Calu3 (cell line): ENCODE measurements at places on chromosomes 2 and 18. TPM values are rescaled to one million over a fixed set of nuclear protein-coding genes. Genes with fewer than 3 reads are reported as not detected.

DNA sequence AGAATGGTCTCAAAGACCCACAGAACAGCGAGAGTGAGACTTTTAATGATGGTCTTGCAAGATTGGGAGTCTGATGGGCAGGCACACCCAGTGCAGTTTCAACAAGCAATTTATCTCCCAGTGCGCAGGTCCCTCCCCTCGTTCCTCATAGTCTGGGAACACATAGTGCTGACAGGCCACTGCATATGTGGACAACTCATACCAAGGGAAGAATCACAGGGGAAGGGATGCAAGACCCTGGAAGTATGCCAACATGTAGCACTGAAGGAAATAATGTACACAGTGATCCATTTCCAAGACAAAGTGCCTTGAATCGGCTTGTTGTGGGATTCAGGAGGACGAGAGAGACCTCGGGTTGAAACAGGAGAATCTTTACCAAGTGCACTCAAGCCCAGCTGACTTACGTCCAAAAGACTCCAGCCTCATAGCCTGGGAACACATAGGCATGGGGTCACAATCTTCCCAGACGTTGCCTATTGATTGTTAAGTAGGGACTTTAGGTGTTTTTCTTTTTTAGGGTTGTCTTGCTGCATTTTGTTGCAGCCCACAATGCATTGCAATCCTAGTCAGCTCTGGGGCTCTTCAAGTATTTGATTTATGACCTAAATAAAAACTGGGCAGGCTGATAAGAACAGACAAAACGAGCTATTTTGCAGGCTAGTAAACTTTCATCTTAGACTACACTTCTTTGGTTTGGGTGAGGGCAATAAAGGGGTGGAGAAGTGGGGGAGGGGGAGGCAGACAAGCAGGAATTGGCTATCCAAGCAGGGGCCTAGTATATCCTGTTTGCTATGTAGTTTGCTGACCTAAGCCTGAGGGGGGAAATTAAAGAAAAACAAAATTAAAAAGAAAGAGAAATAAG is 24.7 kb upstream of the SERPINB5 start:
- no peaks in the 10 kb centered on the region for H3K36me3 ChIP-seq
- no peak overlapping the region for H3K27ac ChIP-seq
- H3K4me1 ChIP-seq = peaks cover 40% of the 10 kb centered on the region
- no peak for DNase-seq

DNA sequence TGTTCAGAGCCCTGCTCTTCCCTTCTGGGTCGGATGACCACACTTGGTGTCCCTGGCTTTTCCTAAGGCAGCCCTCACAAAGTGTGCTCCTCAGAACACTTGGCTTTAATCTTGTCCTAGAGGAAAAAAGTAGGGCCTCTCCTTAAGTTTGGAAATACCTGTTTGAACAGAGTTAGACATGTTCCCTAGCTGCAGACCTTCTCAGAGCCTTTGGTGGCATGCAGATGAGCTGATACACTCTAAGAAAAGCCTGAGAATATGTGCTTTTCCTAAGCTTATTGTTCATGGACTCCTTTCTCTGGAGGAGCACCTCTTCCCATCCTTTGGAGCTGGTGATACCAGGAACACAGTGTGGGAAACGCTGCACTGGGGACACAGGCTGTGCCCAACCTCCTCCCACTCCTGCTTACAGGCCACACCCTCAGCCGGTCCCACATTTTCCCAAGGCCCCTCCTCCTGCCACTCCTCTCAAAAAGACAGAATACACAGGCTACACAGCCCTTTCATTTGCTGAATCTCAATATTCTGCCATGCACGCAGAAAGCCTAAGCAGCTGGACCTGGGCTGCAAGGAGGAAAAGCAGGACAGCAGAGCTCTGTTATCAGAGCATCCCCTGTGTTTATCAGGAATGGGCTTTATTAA is 443.6 kb downstream of the NBAS start:
- no peak overlapping the region for H3K27ac ChIP-seq
- H3K4me1 ChIP-seq = no peaks in the 10 kb centered on the region
- H3K36me3 ChIP-seq = no peaks in the 10 kb centered on the region
- H3K4me3 ChIP-seq = no peak overlapping the region

The ANKRD36 gene
- total RNA-seq = 24.9 and 29.3 TPM in 2 replicates

The ELOA2 gene
- total RNA-seq = not detected in 2 replicates

The HOXD4 gene
- not detected in 2 replicates for total RNA-seq

The TUBB6 gene
- total RNA-seq = 25.7 and 34.5 TPM in 2 replicates

- H3K36me3 ChIP-seq = no peaks in the 10 kb centered on the region
- peak overlapping the region; percentile 68 for H3K27ac ChIP-seq
- no peaks in the 10 kb centered on the region for H3K27me3 ChIP-seq
These were observed 378.6 kb upstream of the CWC22 start for GRCh38 chr2:180385601-180386201.

- no peaks in the 10 kb centered on the region for H3K27me3 ChIP-seq
- H3K27ac ChIP-seq = peak overlapping the region; percentile 54
- H3K36me3 ChIP-seq = peaks cover 7% of the 10 kb centered on the region
- no peak overlapping the region for H3K4me3 ChIP-seq
- no peak for DNase-seq
These were observed 57.9 kb downstream of the FAM171B start for GRCh38 chr2:186751790-186752189.

- peaks cover 5% of the 10 kb centered on the region for H3K36me3 ChIP-seq
- H3K27me3 ChIP-seq = peaks cover 52% of the 10 kb centered on the region
- H3K27ac ChIP-seq = no peak overlapping the region
- no peak for DNase-seq
- H3K4me1 ChIP-seq = peaks cover 25% of the 10 kb centered on the region
These were observed 109.0 kb downstream of the COL6A3 start for GRCh38 chr2:237304763-237305514.

DNA sequence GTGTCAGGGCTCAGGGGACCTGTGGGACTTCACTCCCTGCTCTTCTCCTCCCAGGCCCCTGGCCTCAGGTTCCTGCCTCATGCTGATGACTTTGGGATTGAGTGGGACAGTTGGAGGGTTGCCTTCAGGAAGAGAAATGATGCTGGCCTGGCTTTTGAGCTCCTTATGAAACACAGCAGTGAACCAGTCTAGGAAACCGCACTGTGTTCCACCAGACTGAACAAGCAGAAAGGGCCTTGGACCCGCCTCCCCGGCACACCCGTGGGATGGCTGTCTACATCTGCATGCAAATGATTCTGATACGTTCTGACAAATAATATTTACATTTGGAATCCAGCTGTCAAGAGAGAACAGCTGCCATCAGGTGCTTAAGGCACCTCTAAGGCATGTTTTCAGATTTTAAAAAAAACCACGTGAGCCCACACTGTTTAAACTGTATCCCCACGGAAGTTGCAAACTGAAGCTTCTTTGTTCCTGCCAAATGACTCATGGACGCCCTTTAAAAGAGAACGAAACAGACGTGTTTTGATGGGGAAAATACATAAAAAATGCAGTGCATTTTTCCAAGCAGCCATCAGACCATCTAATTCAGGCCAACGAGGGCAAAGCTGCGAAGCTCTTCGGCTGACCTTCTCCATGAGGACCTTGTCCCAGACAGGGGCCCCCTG is 27.6 kb upstream of the ASAP2 start:
- H3K4me3 ChIP-seq = peak overlapping the region; percentile 55
- peaks cover 54% of the 10 kb centered on the region for H3K4me1 ChIP-seq
- H3K36me3 ChIP-seq = peaks cover 39% of the 10 kb centered on the region

The GALR1 gene
- total RNA-seq = not detected in 2 replicates

The SDC1 gene
- total RNA-seq = 118 and 136 TPM in 2 replicates

DNA sequence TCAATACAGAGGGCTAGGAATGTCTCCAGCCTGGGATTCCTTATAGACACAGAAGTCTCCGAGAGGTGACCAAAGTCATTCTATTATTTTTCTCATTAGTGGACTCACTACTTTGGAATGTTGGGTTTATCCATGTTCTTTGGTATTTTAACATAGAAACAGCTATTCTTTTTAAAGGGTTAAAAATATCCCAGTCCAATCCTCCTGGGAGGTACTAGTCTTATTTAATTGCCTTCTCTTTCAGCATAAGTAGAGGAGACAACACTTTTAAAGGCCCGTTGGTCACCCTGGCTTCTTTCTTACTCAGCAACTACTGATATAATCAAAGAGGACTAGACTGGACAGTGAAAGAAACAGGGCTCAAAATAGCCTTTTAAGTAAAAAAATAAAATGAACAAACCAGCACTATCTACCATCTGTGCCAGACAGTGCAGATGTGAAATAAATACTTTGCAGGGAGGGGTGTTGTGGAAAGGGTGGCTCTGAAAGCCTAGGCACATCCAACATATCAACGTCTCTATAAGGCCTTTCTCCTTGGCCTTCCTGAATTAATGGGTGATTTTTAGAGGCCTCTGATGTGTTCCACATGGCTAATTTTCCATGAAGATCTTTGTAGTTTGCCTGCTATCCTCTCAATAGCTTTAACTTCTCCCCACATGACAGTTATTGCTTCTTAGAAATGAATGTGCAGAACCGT is 334.4 kb upstream of the THUMPD2 start:
- DNase-seq = no peak
- H3K27ac ChIP-seq = no peak overlapping the region
- no peaks in the 10 kb centered on the region for H3K27me3 ChIP-seq
- no peak overlapping the region for H3K4me3 ChIP-seq

DNA sequence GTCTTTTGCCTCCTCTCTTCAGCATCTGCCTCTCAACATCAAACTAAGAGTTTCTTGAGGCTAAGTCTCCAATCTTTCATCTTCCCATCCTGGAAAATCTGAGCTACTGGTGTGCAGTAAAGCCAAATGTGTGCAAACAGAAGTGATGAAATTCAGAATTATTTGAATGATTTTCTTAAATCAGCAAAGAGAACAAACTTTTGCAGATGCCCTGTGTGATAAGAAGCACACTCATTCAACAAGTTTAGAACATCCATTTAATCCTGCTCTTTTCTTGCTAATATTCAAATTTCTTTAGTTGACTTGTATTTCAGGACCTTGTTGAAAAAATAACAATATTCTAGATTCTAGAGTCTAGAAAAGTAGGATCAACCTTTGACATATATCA is 1374.9 kb upstream of the CELF4 start:
- H3K36me3 ChIP-seq = peaks cover 18% of the 10 kb centered on the region
- no peaks in the 10 kb centered on the region for H3K27me3 ChIP-seq
- peak overlapping the region; percentile 90 for H3K27ac ChIP-seq
- H3K4me1 ChIP-seq = peaks cover 18% of the 10 kb centered on the region
- DNase-seq = no peak
- H3K4me3 ChIP-seq = peak overlapping the region; percentile 53

DNA sequence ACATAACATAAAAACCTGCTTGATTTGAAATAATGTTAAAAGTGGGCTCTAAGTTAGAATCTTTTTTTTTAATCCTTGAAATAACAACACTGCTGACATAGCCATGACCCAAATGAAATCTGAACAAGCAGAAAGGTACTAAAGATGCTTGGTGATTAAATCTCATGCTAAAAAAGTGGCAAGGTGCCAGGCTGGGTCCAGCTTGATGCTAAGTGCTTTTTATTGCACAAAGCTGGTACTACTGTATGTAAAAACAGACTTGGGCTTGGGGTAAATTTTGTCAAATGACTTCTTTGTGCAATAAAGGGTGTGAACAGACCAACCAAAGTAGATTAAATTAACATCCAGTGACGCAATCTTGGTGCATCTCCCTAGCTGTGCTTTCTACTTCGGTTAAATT is 13.4 kb downstream of the BCL11A start:
- no peaks in the 10 kb centered on the region for H3K36me3 ChIP-seq
- no peaks in the 10 kb centered on the region for H3K4me1 ChIP-seq
- H3K27ac ChIP-seq = no peak overlapping the region
- peaks cover 58% of the 10 kb centered on the region for H3K27me3 ChIP-seq
- DNase-seq = no peak
- H3K4me3 ChIP-seq = no peak overlapping the region

The RNF152 gene
- 1.0 TPM in 2 replicates for total RNA-seq

The INSIG2 gene
- total RNA-seq = 64.4 and 67.1 TPM in 2 replicates

The KCNK3 gene
- total RNA-seq = not detected in 2 replicates

DNA sequence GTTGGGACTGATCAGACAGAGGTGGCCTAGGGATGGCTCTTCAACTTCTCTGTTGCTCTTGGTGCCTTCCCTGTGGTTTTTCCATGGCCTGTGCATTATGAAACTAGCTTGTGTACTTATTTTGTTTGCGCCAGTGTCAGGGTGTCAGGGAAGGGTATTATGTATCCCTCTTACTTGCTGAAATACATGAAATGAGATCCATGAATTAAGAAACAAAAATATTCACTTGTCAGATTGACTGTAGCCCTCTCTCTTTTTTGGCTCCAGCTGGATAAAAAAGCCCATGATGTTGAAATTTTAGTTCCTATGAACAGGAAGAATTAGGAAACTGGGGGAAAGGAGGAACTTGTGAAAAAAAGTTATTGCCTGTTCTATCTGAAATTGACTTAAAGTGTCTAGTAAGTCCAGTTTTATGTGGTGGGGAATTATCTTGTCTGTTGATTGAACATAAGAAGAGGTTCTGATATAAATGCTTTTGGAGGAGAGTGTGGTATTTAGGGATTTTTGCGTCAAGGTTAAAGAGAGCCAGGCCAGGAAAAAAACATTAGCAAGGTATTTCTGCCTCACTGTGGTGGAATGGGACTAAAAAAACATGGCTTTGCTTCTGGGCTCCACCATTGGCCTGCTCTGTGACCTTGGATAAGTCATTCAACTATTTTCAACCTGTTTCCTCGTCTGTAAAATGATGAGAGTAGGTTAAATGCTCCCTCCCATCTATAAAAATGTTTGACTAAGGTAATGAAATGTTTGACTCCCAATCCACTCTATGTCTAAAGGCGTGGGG is 12.0 kb downstream of the UGP2 start:
- H3K4me3 ChIP-seq = no peak overlapping the region
- peaks cover 14% of the 10 kb centered on the region for H3K36me3 ChIP-seq
- no peaks in the 10 kb centered on the region for H3K27me3 ChIP-seq

- no peak for DNase-seq
- H3K27ac ChIP-seq = no peak overlapping the region
- H3K4me3 ChIP-seq = no peak overlapping the region
- no peaks in the 10 kb centered on the region for H3K27me3 ChIP-seq
These were observed 376.4 kb downstream of the ZEB2 start for GRCh38 chr2:144143294-144144151.

- peak within 1 kb of the TSS; percentile 46 for H3K4me3 ChIP-seq
- no peaks in the 10 kb centered on the region for H3K27me3 ChIP-seq
- peak; percentile 50 for DNase-seq
These were observed at the start of gene SLC38A11 for GRCh38 chr2:164954954-164955701. SLC38A11 (minus strand) TSS chr2:164955525; CDS start chr2:164955247, 278 bp downstream.

DNA sequence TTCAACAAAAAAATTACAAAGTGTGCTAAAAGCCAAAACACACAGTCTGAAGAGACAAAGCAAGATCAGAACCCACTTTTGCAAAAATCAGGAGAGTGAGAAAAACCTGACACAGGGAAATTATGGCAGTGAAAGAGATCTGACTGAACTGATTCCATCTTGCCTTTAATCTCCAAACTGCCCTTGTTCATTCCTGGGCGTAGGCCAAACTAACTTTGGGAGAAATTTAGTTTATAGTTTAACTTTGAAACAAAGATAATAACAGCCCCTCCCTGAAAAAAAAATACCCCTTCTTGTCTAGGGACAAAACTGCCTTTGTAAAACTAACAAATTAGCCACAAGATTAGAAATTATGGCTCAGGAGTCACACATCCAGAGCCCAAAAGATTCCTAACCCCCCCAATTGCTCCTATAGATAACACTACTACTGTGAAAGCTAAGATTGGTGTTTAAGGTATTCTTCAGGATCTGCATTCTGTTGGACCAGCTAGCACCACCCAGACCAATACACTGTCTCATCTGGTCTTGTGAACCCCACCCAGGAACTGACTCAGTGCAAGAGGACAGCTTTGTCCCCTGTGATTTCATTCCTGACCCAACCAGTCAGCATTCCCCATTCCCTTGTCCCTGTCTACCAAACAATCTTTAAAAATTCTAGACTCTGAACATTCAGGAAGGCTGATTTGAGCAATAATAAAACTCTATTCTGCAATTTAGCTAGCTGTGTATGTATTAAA is 226.1 kb upstream of the SH3BP4 start:
- H3K36me3 ChIP-seq = no peaks in the 10 kb centered on the region
- H3K4me1 ChIP-seq = peaks cover 18% of the 10 kb centered on the region
- no peak overlapping the region for H3K4me3 ChIP-seq
- no peaks in the 10 kb centered on the region for H3K27me3 ChIP-seq
- DNase-seq = peak; percentile 6
- no peak overlapping the region for H3K27ac ChIP-seq

The ALPI gene
- total RNA-seq = not detected in 2 replicates

The BMP10 gene
- total RNA-seq = not detected in 2 replicates

The CLEC4F gene
- not detected in 2 replicates for total RNA-seq
